GM23338 (cell line): ENCODE measurements at places on chromosomes 4 and X.

- no peak for DNase-seq
Observed at GRCh38 chrX:37786624-37787422, 7.0 kb downstream of the CYBB start.

- DNase-seq: no peak
Observed at GRCh38 chr4:62797221-62797620, 1597.1 kb downstream of the ADGRL3 start.

GRCh38 chr4:36884151-36884550 is 360.4 kb upstream of the NWD2 start:
- DNase-seq: no peak

DNA sequence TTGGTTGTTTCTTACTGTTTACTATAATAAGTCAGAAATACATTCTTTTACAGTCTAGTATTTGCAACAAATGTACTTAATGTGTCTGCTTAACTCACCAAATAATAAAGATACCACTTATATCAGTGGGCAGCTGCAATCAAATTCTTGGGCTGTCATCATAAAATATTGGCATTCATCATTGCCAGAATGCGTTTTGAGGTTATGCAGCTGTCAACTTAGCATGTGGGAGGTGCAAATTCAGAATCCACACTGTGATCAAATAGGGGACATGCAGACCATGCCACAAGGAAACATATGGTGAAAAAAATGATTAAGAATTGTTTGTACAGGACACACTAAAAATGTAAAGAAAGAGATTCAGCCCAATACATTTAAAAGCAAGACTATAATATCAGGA is 86.5 kb downstream of the HCCS start:
- DNase-seq: no peak

- DNase-seq: no peak
Observed at GRCh38 chrX:15848576-15848975, 6.0 kb downstream of the AP1S2 start.

DNA sequence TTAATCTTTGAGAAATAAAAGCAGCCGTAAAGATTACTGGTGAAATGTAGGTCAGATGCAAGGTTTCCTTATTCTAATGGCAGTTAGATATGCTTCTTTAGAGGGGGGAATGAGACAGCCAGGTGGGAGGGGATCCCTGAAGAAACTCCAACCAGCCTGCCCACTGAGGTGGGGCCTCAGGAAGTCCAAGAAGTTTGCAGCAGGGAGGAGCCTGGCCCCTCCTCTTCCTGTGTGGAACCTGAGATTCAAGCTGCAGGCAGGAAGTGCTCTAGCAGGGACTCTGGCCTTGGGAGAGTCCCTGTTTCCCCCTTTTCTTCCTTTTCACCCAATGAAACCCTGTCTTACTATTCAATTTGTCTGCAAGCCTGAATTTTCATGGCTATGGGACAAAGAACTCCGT is 101.4 kb upstream of the SLITRK2 start:
- DNase-seq: no peak

GRCh38 chr4:171118091-171118490 is 695.1 kb upstream of the GALNTL6 start:
- no peak for DNase-seq

DNA sequence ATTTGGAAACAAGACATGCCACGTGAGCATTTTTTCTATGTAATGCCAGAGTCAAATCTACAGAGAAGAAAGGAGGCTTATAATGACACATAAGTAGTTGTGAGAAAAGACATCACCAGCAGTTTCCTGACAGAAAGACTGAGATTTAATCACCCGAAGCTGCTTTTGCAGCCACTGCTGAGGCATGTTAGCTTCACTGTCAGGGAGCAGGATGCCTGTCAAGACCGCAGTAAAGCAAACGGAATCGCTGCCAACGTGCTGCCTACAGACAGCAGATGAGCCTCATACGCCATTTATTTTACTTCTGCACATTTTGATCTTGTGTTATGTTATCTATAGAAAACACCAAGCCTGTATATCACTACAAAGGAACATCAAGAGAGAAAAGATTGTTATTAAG is 68.7 kb upstream of the NDST3 start:
- DNase-seq: no peak

GRCh38 chr4:149370785-149371420 is 444.7 kb downstream of the IQCM start:
- DNase-seq: peak; percentile 91

DNA sequence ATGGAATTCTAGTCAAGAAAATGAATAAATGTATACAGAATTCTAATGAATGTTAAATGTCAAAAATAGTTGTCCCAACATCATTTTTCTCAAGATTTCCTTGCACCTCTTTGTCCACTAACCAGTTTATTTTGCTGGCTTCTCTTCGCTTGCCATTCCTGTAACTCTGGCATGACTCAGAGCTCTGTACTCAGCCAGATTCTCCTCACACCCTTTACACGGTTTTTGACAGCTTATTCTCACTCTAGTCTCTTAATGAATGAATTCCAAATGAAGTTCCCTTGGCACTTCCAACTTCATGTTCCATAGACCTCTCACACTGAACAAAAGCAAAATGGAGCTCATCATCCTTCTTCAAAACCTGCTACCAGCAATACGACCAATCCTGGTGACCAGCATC is 419.3 kb upstream of the SLIT2 start:
- DNase-seq: no peak

- no peak for DNase-seq
Observed at GRCh38 chrX:104282166-104282725, 27.5 kb upstream of the ESX1 start.

DNA sequence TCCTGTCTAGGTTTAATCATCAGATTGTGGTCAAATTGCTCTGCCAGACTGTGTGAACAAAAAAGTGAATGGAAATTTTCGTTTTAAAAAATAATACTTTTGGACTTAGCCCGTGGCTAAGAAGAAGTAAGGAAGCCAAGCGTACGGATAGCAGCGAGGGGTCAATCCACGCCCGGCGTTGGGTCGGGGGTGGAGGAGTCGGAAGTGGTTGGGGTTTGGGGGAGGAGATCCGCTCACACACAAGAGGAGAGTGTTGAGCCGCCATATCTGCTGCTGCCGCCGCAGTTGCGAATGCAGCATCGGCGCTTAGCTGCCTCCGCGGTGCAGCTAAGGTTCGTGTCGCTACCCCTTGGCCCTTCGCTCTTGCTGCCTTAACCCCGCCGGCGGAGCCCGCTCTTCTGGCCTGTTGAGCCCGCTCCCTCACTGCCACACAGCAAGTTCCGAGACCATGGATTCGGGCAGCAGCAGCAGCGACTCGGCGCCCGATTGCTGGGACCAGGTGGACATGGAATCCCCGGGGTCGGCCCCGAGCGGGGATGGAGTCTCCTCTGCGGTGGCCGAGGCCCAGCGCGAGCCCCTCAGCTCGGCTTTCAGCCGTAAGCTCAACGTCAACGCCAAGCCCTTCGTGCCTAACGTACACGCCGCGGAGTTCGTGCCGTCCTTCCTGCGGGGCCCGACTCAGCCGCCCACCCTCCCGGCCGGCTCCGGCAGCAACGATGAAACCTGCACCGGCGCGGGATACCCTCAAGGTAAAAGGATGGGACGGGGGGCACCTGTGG is at the start of gene GSPT2:
Gene GSPT2 (plus strand): TSS at position 264 of the 779 bp plus-strand sequence. CDS start 185 bp downstream, at position 449.
- DNase-seq: peak; percentile 59

DNA sequence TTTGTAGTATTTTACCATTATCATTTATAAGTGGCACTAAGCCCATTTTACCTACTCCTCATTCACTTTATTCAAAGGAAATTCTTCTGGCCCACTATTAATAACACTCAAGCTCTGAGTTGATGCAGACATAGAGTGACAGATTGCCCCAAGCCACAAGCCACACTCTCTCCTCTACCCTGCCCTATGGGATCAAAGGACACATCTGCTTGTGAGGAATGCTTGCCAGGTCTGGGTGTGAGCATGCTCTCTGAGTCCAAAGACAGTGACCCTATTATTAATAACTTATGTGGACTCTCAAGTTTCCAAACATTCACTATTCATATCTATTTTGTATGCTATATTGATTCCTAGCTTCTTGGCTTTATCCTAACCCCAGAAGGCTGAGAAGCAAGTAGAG is 18.5 kb downstream of the ETNPPL start:
- DNase-seq: no peak

GRCh38 chrX:12779534-12779933 is 11.7 kb upstream of the PRPS2 start:
- DNase-seq: no peak

GRCh38 chrX:13780868-13781427 is 35.9 kb downstream of the GPM6B start:
- no peak for DNase-seq

GRCh38 chr4:48108309-48109073 is 25.6 kb downstream of the TXK start:
- no peak for DNase-seq

DNA sequence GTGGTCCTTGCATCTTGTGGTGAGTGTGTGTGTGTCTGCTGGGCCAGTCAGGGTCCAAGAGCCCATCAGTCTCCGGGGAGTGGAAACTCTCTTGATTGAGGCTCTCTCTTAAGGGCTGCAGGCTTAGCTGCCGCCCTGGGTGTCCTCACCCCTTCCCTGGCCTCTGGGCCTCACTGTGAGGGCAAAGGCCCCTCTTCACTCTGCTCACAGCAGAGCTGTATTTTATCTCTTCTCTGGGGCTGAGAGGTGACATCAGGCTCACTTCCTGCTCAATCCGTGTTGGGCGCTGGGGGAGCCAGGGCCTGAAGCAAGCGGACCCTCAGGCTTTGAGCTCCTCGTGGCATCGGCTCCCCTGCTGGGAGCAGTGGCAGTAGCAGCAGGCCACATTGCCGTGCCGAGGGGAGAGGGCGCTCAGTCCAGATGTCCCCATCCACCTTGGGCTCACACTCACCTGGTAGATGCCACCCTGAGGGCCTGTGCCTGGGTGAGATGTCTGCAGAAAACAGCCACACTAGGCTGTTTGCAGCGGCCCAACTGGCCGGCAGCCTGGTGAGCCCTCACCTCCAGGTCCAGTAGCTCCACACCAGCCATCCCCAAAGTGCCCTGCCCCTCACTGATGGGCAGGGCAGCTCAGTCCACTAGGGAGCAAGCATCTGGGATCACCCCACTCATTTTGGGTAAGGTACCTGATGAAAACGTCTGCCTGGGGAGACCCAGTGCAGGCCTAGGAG is 24.7 kb upstream of the PRPS1 start:
- DNase-seq: no peak

- DNase-seq: no peak
Observed at GRCh38 chr4:154958621-154959358, 177.7 kb downstream of the RBM46 start.

GRCh38 chr4:113575401-113575800 is 186.1 kb downstream of the CAMK2D start:
- no peak for DNase-seq

DNA sequence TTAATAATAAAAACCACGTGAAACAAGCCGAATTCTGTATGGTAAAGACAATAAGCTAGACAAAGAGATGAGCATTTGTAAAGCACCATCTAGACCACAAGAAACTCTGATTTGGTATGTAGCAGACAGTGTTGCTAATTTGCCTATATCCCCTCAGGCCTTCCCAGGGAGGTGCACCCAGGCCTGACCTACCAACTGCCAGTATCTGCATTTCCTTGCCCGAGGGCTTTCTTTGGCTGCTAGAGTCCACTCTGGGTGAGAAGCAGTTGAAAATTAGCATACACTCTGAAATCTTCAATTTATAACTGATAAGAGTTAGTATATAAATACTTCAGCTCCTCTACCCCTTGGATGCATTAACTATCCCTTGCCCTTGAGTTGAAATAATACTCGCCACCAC is 37.4 kb upstream of the IL1RAPL1 start:
- DNase-seq: peak; percentile 21

DNA sequence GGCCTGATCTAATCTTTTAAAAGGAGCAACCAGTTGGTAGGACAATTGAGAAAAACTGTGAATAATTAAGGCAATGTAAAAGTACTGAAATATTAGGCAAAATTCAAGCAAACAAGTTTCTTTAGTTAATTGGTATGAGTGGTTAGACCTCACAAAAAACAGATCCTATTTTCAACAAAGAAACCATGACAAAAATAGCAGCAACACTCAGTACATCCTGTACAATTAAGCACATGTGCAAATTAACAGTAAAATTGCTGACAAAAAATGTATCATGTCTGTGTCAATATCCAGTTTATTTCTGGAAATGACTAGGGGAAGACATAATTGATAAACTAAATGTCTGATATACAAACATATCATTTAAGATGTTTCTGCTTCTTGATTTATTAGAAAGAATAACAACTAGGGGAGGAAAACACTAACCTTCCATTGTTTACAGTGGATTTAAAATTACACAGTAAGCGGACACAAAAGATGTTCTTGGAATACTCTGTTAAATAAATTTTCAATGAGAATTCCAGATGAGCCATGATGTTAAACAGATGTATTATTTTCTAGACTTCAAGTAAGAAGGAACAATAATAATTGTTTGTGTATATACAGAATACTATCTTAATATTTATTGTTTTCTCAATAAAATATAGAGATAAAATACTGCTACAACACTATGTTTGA is 638.9 kb downstream of the SPRY1 start:
- DNase-seq: no peak

DNA sequence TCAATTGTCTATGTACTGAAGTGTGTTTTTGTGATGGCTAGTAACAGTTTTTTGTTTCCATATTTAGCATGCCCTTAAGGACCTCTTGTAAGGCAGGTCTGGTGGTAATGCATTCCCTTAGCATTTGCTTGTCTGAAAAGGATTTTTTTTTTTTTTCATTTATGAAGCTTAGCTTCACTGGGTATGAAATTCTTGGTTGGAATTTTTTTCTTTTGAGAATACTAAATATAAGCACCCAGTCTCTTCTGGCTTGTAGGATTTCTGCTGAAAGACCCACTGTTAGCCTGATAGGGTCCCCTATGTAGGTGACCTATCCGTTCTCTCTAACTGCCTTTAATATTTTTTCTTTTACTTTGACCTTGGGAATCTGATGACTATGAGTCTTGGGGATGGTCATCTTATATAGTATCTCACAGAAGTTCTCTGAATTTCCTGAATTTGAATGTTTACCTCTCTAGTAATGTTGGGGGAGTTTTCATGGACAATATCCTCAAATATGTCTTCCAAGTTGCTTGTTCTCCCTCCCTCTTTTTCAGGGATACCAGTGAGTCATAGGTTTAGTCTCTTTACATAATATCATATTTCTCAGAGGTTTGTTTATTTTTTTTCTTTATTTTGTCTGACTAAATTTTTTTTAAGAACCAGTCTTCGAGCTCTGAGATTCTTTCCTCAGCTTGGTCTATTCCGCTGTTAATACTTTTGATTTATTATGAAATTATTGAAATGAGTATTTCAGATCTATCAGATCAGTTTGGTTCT is 157.1 kb upstream of the PGRMC2 start:
- no peak for DNase-seq

- DNase-seq: no peak
Observed at GRCh38 chr4:151446208-151446607, 37.2 kb downstream of the FHIP1A start.

DNA sequence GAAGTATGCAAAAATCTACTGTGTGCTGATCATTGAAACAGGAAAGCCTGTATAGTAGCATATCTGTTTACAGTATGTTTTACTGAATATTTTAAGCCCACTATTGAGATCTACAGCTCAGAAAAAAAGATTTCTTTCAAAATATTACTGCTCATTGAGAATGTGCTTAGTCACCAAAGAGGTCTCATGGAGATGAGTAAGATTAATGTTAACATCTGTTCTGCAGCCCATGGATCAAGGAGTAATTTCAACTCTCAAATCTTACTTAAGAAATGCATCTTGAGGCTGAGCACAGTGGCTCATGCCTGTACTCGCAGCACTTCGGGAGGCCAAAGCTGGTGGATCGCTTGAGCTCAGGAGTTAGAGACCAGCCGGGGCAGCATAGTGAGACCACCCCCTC is 3.3 kb downstream of the RNF4 start:
- DNase-seq: no peak

GRCh38 chr4:23805450-23805851 is 84.4 kb downstream of the PPARGC1A start:
- DNase-seq: no peak

- no peak for DNase-seq
Observed at GRCh38 chrX:68658530-68658929, 11.1 kb downstream of the STARD8 start.
